ENCODE measurements at places on chromosomes 2 and 18. TPM values are rescaled to one million over a fixed set of nuclear protein-coding genes. Genes with fewer than 3 reads are reported as not detected.

The MYOM1 gene
- 0.06 TPM for total RNA-seq

The PMAIP1 gene
- total RNA-seq: 15.7 TPM

The GPR17 gene
- total RNA-seq: not detected

The LIMS2 gene
- total RNA-seq: 2.3 TPM

The RSAD2 gene
- total RNA-seq: 0.06 TPM

The PTRHD1 gene
- total RNA-seq: 15.1 TPM

The TANC1 gene
- 12.4 TPM for total RNA-seq

The MROH2A gene
- total RNA-seq: not detected

The RNF144A gene
- total RNA-seq: 0.06 TPM

The RBKS gene
- 1.5 TPM for total RNA-seq

The ADD2 gene
- not detected for total RNA-seq

The MFSD2B gene
- 0.51 TPM for total RNA-seq

The GNLY gene
- not detected for total RNA-seq

The STPG4 gene
- 0.19 TPM for total RNA-seq

The DPP10 gene
- total RNA-seq: not detected

The IL1F10 gene
- total RNA-seq: not detected

The GPAT2 gene
- not detected for total RNA-seq

The SGPP2 gene
- total RNA-seq: not detected

The PXDN gene
- total RNA-seq: 126 TPM

The IL36RN gene
- not detected for total RNA-seq

The ORC2 gene
- total RNA-seq: 15.8 TPM

The BOLL gene
- not detected for total RNA-seq

The DQX1 gene
- total RNA-seq: not detected

The POU3F3 gene
- total RNA-seq: not detected

The CYS1 gene
- 0.13 TPM for total RNA-seq

The SPR gene
- total RNA-seq: 39.3 TPM

The VIT gene
- 1.0 TPM for total RNA-seq

The TUBA3E gene
- not detected for total RNA-seq

The ABCG5 gene
- total RNA-seq: not detected

The C2orf80 gene
- total RNA-seq: not detected

The MAP2 gene
- total RNA-seq: 0.23 TPM

The TBR1 gene
- not detected for total RNA-seq

The ALLC gene
- total RNA-seq: not detected

The SELENOI gene
- 20.8 TPM for total RNA-seq

The DNAJC5G gene
- not detected for total RNA-seq

The ORC4 gene
- 59.8 TPM for total RNA-seq

The ONECUT2 gene
- total RNA-seq: under 0.01 TPM

The AMER3 gene
- not detected for total RNA-seq

The DCDC2C gene
- total RNA-seq: not detected

The PLB1 gene
- total RNA-seq: 1.5 TPM

The STAT4 gene
- 0.13 TPM for total RNA-seq

The CD226 gene
- 0.38 TPM for total RNA-seq

The FBXO36 gene
- total RNA-seq: 3.1 TPM

The SLC14A1 gene
- 0.34 TPM for total RNA-seq

The CDH19 gene
- total RNA-seq: not detected

The MAPK4 gene
- total RNA-seq: not detected

Data from LHCN-M2 (cell line).